Natural killer cell (primary cell): ENCODE measurements at places on chromosomes 4 and X. TPM values are rescaled to one million over a fixed set of nuclear protein-coding genes. Genes with fewer than 3 reads are reported as not detected.

- DNase-seq, result no peak
- no peaks in the 10 kb centered on the region for H3K27me3 ChIP-seq
- H3K4me1 ChIP-seq, result no peaks in the 10 kb centered on the region
Observed at GRCh38 chrX:50071494-50071893, 129.3 kb downstream of the AKAP4 start.

GRCh38 chrX:131068945-131069719 is 11.0 kb downstream of the ARHGAP36 start:
- peaks cover 2% of the 10 kb centered on the region for H3K27me3 ChIP-seq
- H3K27ac ChIP-seq, result no peak overlapping the region
- H3K4me1 ChIP-seq, result no peaks in the 10 kb centered on the region
- no peak overlapping the region for H3K4me3 ChIP-seq

DNA sequence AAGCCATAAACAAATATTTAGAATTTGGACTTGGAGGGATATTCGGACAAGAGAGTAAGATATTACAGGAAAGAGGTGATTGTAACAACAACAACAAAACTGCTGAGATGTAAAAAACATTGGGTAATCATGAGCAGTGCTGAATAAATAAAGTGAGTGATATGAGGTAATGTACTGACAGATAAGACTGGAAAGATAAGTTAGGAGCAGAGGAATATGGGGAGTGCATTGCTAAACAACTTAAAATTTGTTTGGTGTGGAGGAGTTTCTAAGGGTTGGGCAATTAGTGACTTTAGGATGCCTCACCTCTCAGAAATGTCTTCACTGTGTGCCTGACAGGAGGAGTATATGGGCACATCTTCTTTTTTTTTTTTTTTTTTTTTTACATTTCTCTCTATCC is 637.8 kb upstream of the GRIA3 start:
- no peak overlapping the region for H3K27ac ChIP-seq
- no peak overlapping the region for H3K4me3 ChIP-seq
- H3K36me3 ChIP-seq, result no peaks in the 10 kb centered on the region
- H3K4me1 ChIP-seq, result no peaks in the 10 kb centered on the region
- H3K27me3 ChIP-seq, result no peaks in the 10 kb centered on the region
- no peak for DNase-seq

DNA sequence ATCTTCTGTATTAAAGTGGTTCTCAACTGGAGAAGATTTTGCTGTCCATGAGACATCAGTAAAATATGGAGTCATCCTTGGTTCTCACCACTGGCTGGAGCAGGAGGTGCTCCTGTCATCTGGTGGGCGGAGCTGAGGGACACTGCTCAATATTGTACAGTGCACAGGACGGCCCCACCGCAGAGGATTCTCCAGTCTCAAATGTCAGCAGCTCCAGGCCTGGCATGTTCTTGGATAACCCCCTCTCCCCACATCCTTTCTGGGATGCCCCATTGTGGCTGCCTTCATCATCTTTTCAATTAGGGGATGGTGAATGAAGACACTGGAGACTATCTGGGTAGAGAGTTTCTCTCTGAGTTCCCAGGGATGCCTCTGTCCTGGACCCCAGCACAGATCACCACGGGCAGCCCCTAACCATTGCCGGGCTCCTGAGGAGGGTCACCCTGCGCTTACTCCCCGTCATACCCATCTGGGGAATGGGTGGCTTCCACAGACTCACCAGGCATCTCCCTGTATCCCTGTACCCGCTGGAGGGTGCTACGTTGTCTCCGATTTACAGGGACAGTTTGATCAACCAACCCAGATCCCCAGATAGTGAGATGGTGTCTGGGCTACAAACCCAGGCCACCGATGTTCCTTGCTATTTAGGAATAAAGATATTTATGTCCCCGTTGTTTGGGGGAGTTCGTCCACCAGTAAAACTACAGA is 21.9 kb upstream of the P2RY8 start:
- H3K4me3 ChIP-seq, result no peak overlapping the region
- H3K4me1 ChIP-seq, result peaks cover 35% of the 10 kb centered on the region
- H3K36me3 ChIP-seq, result no peaks in the 10 kb centered on the region

GRCh38 chrX:120115438-120115963 is at the start of gene RHOXF1:
TSS of gene RHOXF1 (minus strand) at chrX:120115913. CDS start at chrX:120115862, 51 bp downstream.
- no peak within 1 kb of the TSS for H3K4me3 ChIP-seq
- no peaks in the 10 kb centered on the region for H3K27me3 ChIP-seq
- H3K27ac ChIP-seq, result no peak within 1 kb of the TSS
- no peaks in the 10 kb centered on the region for H3K4me1 ChIP-seq

GRCh38 chr4:112170451-112170993 is 25.3 kb downstream of the FAM241A start:
- H3K36me3 ChIP-seq, result no peaks in the 10 kb centered on the region
- H3K4me3 ChIP-seq, result no peak overlapping the region
- H3K27ac ChIP-seq, result no peak overlapping the region
- H3K27me3 ChIP-seq, result no peaks in the 10 kb centered on the region
- no peaks in the 10 kb centered on the region for H3K4me1 ChIP-seq
- no peak for DNase-seq

The MAGEB16 gene
- total RNA-seq, result not detected

GRCh38 chr4:17124767-17125166 is 226.3 kb upstream of the LDB2 start:
- no peak for DNase-seq
- no peaks in the 10 kb centered on the region for H3K36me3 ChIP-seq
- H3K4me1 ChIP-seq, result no peaks in the 10 kb centered on the region
- no peaks in the 10 kb centered on the region for H3K27me3 ChIP-seq

The IL2 gene
- total RNA-seq, result 0.45 TPM

DNA sequence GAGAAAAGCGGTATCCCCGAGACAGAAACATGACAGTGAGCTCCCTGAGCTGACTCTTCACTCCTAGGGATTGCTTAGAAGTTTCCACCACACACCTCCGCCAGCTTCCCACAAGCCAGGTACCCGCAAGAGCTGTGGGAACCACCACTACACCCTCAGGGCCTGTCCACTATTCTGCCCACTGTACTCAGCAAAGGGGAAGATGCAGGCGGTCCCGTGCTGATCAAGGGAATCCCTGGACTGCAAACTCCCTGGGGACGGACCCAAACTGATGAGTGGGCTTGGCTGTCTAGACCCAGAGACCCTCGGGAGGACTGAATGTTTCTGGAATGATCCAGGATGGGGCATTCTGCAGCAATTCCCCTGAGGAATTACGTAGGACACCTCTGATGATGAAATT is 30.2 kb downstream of the REELD1 start:
- no peak overlapping the region for H3K4me3 ChIP-seq
- no peak overlapping the region for H3K27ac ChIP-seq
- no peaks in the 10 kb centered on the region for H3K27me3 ChIP-seq
- no peak for DNase-seq
- no peaks in the 10 kb centered on the region for H3K36me3 ChIP-seq

DNA sequence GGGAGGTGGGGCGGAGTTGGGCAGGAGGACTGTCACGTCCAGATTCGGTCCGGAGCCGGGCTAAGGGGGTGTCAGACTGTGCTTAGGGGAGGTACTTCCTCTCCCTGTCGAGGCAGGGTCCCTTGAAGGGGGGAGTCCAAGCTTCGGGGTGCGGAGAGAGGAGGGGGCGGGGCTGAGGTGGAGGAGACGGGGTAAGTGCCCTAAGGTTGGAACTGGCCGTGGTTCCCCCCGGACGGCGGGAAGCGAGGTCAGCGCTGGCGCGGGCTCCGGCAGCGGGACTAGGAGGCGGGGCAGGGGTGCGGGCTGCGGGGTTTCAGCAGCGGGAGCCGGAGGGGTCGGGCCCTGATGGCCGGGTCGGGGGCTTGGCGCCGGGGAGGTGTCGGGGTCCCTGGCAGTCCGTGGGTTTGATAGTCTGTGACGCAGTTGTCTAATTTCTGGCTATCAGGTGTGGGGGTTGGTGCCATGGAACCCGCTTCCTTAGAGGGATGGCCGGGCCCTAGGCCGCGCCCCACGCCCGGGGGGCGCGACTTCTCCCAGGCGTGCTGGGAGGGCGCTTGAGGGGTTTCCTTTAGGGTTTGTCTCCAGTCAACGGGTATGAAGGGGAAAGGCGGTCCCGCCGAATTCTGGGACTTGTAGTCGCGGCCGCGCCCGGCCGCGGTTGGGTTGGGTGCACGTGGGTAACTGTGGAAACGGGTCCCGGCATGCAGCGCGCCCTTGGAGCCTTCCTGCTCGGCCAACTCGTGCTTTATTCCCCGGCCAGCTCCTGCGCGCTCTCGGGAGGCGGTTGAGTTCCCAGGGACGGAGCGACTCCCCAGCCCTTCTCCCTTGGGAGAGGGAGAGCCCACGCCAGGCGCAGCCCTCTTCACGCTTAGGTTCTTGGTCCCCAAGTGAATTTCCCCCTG is 1.5 kb downstream of the DCUN1D4 start:
- H3K4me3 ChIP-seq, result peak overlapping the region; percentile 77
- peak; percentile 58 for DNase-seq
- H3K36me3 ChIP-seq, result no peaks in the 10 kb centered on the region
- peaks cover 12% of the 10 kb centered on the region for H3K4me1 ChIP-seq

DNA sequence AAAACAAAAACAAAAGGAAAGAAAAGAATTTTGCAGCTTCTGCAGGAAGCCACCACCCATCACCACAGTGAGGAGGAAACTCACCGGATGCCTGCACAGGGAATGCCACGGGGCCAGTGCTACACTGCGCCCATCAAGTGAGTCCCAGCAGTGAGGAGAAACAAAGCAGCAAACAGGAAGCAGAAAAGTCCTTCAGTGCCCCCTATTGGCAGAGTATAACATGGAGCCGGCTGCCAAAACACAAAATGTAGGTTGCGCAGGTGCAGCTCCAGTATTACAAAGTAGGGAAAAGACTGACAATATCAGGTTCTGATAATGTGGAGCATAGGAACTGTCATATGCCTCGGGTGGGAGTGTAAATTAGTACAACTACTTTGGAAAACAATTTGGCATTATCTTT is 23.3 kb upstream of the SCML2 start:
- no peak overlapping the region for H3K27ac ChIP-seq
- H3K4me3 ChIP-seq, result no peak overlapping the region
- no peaks in the 10 kb centered on the region for H3K27me3 ChIP-seq

DNA sequence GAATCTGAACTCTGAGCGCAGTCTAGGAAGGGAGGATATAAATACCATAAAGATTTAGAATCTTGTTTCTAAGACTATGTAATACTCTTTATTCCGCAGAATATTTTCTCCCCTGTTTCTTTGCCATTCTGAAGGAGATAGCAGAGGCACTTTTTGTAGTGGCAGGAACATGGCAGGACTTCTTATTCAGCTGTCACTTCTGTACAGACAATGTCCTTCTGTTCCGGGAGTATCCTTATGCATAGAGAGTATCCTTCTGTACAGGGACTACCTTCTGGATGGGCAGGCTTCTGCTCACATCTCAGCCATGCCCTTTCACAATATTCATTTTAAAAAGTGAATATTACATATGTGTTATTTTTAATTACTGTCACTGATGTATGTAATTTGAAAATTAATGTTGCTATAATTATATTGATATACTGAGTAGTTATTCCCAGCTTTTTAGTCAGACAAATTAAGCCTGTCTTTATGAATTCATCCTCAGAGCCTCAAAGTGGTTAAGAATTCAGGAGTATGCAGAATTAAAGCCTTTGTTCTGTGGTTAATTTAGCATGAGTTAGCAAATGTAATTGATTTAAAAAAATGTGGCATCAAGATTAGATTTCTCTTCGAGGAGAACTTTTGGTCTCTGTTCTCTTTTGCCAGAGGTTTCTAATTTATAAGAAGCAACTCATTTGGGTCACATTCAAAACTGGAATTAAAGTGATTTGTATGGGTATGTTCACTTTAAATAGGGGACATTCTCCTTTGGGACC is 174.4 kb downstream of the FHIP1A start:
- no peaks in the 10 kb centered on the region for H3K36me3 ChIP-seq
- no peak overlapping the region for H3K4me3 ChIP-seq
- no peaks in the 10 kb centered on the region for H3K4me1 ChIP-seq

- H3K27me3 ChIP-seq, result no peaks in the 10 kb centered on the region
- peaks cover 11% of the 10 kb centered on the region for H3K36me3 ChIP-seq
- no peak for DNase-seq
- H3K4me3 ChIP-seq, result no peak overlapping the region
- no peak overlapping the region for H3K27ac ChIP-seq
Observed at GRCh38 chr4:145842224-145842887, 96.3 kb downstream of the ZNF827 start.

DNA sequence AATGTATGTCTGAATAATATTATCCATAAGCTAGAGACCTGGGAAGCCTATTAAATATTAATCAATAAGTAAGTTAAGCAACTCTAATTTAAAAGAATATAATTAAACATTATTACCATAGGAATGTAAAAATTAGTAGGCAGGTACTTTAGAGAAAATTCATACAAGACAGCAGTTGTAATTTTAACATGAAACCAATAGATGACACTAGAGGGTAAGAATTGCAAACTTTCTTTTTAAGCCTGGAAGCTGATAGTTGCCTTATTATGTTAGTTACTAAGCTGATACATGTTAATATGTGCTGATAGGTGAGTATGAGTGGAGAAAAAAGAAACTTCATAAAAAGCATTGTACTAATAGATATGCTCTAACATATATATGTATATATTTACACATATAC is 1157.4 kb downstream of the FAM133A start:
- no peaks in the 10 kb centered on the region for H3K36me3 ChIP-seq
- DNase-seq, result no peak
- H3K27ac ChIP-seq, result no peak overlapping the region
- H3K27me3 ChIP-seq, result no peaks in the 10 kb centered on the region
- no peaks in the 10 kb centered on the region for H3K4me1 ChIP-seq

DNA sequence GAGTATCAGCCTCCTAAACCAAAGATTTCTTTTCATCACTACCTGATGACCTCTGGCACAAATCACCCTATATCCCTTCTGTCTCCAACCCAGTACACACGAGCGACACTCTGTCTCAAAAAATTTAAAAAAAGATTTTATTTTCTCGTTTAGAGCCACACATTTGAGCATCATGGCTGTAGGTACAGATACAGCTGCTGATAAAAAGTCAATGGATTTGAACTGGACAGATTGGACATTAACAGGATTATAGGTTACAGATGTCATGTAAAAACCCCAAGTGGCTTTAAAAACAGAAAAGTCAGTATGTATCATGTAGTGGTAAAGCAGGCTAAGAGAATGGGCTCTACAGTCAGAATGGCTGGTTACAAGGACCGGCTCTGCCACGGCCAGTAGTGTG is 171.1 kb downstream of the SCFD2 start:
- no peak for DNase-seq
- H3K4me1 ChIP-seq, result no peaks in the 10 kb centered on the region
- H3K36me3 ChIP-seq, result no peaks in the 10 kb centered on the region
- H3K27ac ChIP-seq, result no peak overlapping the region

The CENPVL3 gene
- total RNA-seq, result not detected

DNA sequence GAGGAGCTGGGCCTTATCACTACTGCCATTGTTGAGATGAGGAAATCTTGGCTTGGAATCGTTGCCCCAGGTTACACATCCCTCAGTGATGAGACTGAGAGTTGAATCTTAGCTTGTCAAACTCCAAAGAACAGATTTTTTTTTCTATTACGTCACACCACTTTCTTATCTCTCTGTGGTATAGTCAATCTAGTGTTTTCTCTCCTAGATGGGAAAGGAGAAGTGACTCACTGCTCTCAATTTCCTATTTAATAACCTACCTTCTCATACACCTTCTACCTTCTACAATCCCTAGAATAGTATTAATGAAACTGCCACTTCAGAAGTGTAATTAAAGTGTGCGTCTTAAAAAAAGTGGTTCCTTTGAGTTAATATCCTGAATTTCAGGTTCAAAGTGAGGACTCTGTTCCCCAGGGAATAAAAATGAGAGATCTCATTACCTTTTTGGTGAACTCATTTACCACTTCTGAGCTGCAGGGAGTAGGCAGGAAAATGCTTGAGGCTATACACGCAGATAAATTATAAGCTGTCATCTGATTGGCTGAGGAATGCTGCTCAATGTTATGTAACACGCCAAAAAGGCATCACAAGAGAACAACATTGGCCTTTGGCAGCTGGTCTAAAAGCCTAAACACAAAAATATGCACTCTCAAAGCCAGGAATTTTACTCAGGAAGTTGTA is 59.3 kb downstream of the MAD2L1 start:
- H3K36me3 ChIP-seq, result no peaks in the 10 kb centered on the region
- no peak overlapping the region for H3K27ac ChIP-seq
- DNase-seq, result no peak
- no peak overlapping the region for H3K4me3 ChIP-seq
- H3K4me1 ChIP-seq, result no peaks in the 10 kb centered on the region
